Activated B cell treated with CpG ODN at 0.5 μM for 24 hours (primary cell): ENCODE measurements at places on chromosomes 5 and 9. TPM values are rescaled to one million over a fixed set of nuclear protein-coding genes. Genes with fewer than 3 reads are reported as not detected.
A peak's percentile ranks its signal among the peaks of the same experiment; 100 is the strongest.

DNAJC18 gene
- total RNA-seq: 9.1 and 9.6 TPM in 2 replicates

- DNase-seq: no peak
- H3K4me3 ChIP-seq: peak overlapping the region; percentile 56
- peaks cover 18% of the 10 kb centered on the region for H3K4me1 ChIP-seq
- H3K27me3 ChIP-seq: no peaks in the 10 kb centered on the region
- no peaks in the 10 kb centered on the region for H3K36me3 ChIP-seq
- peak overlapping the region; percentile 68 for H3K27ac ChIP-seq
Measured at GRCh38 chr5:83011985-83012384, 65.2 kb downstream of the TMEM167A start.

DNA sequence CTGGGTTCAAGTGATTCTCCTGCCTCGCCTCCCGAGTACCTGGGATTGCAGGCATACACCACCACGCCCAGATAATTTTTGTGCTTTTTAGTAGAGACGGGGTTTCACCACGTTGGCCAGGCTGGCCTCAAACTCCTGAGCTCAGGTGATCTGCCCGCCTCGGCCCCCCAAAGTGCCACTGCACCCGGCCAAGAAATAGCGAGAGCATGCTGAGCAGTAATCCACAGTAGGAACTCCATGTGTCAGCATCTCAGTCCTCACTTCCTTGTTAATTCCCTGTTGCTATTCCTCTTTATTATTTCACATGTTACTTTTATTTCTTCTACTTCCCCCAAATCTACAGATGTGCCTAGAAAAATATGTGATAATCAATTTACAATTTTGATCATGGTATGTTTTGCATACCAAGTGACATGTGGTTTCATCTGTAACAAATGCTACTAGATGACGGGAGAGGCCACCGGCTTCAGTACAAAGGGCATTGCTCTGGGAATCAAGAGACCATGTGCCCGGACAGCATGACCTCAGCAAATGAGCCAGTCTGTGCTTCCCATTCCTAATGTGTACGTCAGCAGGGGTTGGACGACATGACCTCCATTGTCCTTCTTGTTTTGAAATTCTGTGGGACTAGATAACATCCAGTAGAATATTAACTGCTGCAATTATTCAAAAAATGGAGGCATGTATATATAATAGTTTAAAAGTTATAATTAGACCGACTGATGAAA lies 61.6 kb downstream of the FNBP1 start:
- no peaks in the 10 kb centered on the region for H3K27me3 ChIP-seq
- H3K36me3 ChIP-seq: peaks cover 70% of the 10 kb centered on the region
- no peak for DNase-seq
- H3K4me3 ChIP-seq: no peak overlapping the region
- H3K4me1 ChIP-seq: peaks cover 68% of the 10 kb centered on the region

OLFML2A gene
- 0.73 and 0.78 TPM in 2 replicates for total RNA-seq

- H3K36me3 ChIP-seq: no peaks in the 10 kb centered on the region
- H3K4me3 ChIP-seq: no peak overlapping the region
- no peaks in the 10 kb centered on the region for H3K27me3 ChIP-seq
- no peak overlapping the region for H3K27ac ChIP-seq
- H3K4me1 ChIP-seq: no peaks in the 10 kb centered on the region
Measured at GRCh38 chr5:122093415-122094180, 15.5 kb upstream of the LOX start.

GRCh38 chr9:72254901-72255545 lies 105.8 kb downstream of the GDA start:
- H3K36me3 ChIP-seq: no peaks in the 10 kb centered on the region
- DNase-seq: no peak
- no peaks in the 10 kb centered on the region for H3K4me1 ChIP-seq
- no peak overlapping the region for H3K27ac ChIP-seq
- H3K4me3 ChIP-seq: no peak overlapping the region
- H3K27me3 ChIP-seq: peaks cover 15% of the 10 kb centered on the region

MCTP1 gene
- 0.86 and 1.9 TPM in 2 replicates for total RNA-seq

SPINK13 gene
- not detected in 2 replicates for total RNA-seq

- no peak for DNase-seq
- peak overlapping the region; percentile 51 for H3K27ac ChIP-seq
- peaks cover 25% of the 10 kb centered on the region for H3K4me1 ChIP-seq
- no peaks in the 10 kb centered on the region for H3K27me3 ChIP-seq
- peaks cover 58% of the 10 kb centered on the region for H3K36me3 ChIP-seq
Measured at GRCh38 chr5:110751902-110752762, 13.3 kb downstream of the SLC25A46 start.

DNA sequence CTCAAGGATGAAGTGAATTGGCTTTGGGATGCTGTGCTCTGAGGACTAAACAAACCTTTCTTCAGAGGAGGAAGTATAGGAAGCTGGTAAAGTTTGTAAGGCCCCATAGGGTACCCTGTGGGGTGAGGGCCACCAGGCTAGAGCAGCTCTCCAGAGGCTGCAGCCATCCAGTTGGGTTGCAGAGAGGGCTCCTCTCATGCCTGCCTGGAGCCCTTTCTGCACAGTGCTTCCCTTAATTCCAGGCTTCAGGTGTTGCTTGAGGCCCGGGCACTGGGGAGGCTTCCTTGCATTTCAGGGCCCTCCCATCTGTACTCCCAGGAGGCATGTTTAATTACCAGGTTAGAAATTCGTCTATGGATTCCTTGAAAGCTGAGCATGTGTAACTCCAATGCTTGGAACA lies 95.3 kb upstream of the FSTL4 start:
- peaks cover 7% of the 10 kb centered on the region for H3K27me3 ChIP-seq
- H3K36me3 ChIP-seq: no peaks in the 10 kb centered on the region
- DNase-seq: no peak
- H3K4me1 ChIP-seq: no peaks in the 10 kb centered on the region
- H3K4me3 ChIP-seq: no peak overlapping the region

GRCh38 chr5:6752782-6753181 lies 39.5 kb downstream of the TENT4A start:
- no peak overlapping the region for H3K4me3 ChIP-seq
- H3K36me3 ChIP-seq: peaks cover 89% of the 10 kb centered on the region
- H3K27me3 ChIP-seq: no peaks in the 10 kb centered on the region
- no peak overlapping the region for H3K27ac ChIP-seq

SGCD gene
- total RNA-seq: not detected in 2 replicates

DNA sequence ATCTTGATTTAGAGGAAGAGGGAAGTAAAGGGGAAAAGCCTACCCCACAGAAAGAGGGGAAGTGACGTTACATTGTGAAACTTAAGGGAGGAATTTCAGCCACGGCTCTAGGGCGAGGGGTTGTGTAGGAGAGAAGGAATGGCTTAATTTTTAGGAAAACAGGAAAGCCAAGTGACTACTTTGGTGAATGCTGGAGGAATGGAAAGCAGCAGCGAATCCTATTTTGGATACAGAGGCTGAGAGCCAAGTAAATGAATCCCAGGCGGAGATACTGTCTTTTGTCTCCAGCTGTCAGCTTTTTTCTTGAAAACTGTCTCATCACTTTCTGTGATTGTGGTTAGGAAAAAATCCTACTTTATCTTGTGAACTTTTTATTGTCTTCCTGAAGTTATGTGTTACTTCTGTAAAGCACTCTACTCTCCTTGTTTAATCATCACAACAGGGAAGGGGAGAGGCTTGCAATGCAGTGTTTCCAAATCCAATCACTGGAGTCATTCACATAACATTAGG lies 188.4 kb downstream of the TSSK1B start:
- peaks cover 17% of the 10 kb centered on the region for H3K27me3 ChIP-seq
- H3K36me3 ChIP-seq: no peaks in the 10 kb centered on the region
- DNase-seq: no peak
- H3K27ac ChIP-seq: no peak overlapping the region
- H3K4me1 ChIP-seq: no peaks in the 10 kb centered on the region
- H3K4me3 ChIP-seq: no peak overlapping the region

DNA sequence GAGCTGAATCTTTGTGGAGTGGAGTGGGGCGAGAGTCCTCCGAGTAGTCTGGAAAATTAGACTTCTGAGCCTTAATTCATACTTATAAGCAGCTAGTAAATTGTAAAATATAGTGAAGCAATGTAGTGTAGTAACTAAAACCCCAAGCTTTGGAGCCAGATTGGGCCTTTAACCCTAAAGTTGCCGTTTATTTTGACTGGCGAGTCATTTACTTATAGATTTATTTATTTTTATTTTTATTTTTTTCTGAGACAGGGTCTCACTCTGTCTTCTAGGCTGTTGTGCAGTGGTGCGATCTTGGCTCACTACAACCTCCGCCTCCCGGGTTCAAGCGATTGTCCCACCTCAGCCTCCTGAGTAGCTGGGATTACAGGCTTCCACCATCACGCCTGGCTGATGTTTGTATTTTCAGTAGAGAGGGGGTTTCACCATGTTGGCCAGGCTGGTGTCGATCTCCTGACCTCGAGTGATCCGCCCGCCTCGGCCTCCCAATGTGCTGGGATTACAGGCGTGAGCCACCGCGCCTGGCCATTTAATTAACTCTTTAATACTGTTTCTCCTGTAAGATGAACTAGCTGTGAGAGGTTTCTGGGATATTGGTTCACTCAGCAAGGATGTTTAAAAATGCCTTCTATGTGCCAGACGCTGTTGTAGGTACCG lies 687 bp upstream of the RPS23 start:
- no peak for DNase-seq
- peaks cover 43% of the 10 kb centered on the region for H3K36me3 ChIP-seq
- peak overlapping the region; percentile 96 for H3K4me3 ChIP-seq
- H3K4me1 ChIP-seq: peaks cover 39% of the 10 kb centered on the region

RAD1 gene
- total RNA-seq: 20.2 and 24.4 TPM in 2 replicates

ZNF608 gene
- 20.7 and 22.0 TPM in 2 replicates for total RNA-seq

ACOT12 gene
- total RNA-seq: not detected in 2 replicates

GRCh38 chr5:13108265-13108664 lies 836.2 kb downstream of the DNAH5 start:
- no peak for DNase-seq
- H3K4me3 ChIP-seq: no peak overlapping the region
- H3K27me3 ChIP-seq: no peaks in the 10 kb centered on the region
- no peak overlapping the region for H3K27ac ChIP-seq

KIAA0825 gene
- 1.4 and 2.3 TPM in 2 replicates for total RNA-seq

GRCh38 chr5:150219861-150220260 lies 30.0 kb downstream of the SLC6A7 start:
- DNase-seq: no peak
- no peaks in the 10 kb centered on the region for H3K36me3 ChIP-seq
- no peak overlapping the region for H3K27ac ChIP-seq
- H3K27me3 ChIP-seq: peaks cover 15% of the 10 kb centered on the region

DNA sequence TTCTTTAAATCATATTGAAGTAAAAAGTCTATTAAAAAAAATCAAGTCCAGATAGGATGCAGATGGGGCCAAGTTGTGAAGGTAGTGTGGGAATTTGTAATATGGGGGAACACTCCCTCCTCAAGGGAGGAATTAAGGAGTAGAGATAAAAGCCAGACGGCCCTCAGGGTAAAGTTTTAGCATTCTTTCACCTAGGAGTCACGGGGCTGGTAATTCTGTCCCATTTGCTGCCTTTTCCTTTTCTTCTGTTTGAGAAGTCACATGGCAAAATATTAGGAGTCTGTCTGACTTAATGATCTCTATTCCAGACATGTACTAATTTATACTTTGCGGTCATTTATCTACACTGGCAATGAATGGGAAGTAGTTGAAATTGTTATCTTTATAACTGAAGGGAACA lies 61.9 kb downstream of the SNX24 start:
- H3K27me3 ChIP-seq: no peaks in the 10 kb centered on the region
- H3K36me3 ChIP-seq: no peaks in the 10 kb centered on the region
- DNase-seq: no peak
- H3K27ac ChIP-seq: no peak overlapping the region

AIF1L gene
- not detected in 2 replicates for total RNA-seq

GRCh38 chr5:91114658-91115057 lies 268.5 kb downstream of the ARRDC3 start:
- DNase-seq: no peak
- no peaks in the 10 kb centered on the region for H3K4me1 ChIP-seq
- H3K27me3 ChIP-seq: peaks cover 11% of the 10 kb centered on the region
- no peaks in the 10 kb centered on the region for H3K36me3 ChIP-seq
- no peak overlapping the region for H3K27ac ChIP-seq

- H3K27me3 ChIP-seq: no peaks in the 10 kb centered on the region
- no peak overlapping the region for H3K4me3 ChIP-seq
- peaks cover 60% of the 10 kb centered on the region for H3K4me1 ChIP-seq
- DNase-seq: no peak
Measured at GRCh38 chr5:98934546-98934945, 5.7 kb upstream of the CHD1 start.

DNA sequence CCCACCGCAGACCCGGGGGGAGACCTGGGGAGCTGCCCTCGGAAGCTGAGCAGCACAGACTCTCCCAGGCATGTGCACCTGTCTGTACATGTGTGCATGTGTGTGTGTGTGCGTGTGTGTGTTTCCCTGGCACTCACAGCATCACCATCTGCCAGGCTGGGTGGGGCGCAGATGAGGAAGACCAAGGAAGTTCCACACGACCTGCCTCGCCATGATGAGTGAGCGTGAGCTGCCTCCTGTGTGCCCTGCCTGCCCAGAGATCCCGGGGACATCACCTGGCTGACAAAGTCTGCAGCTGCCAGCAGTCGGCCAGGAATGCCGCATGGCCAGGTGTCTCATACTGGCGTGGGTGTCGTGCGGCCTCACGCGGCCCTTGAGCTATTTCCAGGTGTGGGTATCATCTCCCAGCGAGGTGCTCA lies 4.0 kb upstream of the GPSM1 start:
- no peaks in the 10 kb centered on the region for H3K36me3 ChIP-seq
- H3K4me3 ChIP-seq: no peak overlapping the region
- H3K27ac ChIP-seq: no peak overlapping the region
- H3K4me1 ChIP-seq: peaks cover 7% of the 10 kb centered on the region
- DNase-seq: no peak

FRMD3 gene
- total RNA-seq: 0.91 and 1.3 TPM in 2 replicates

DNA sequence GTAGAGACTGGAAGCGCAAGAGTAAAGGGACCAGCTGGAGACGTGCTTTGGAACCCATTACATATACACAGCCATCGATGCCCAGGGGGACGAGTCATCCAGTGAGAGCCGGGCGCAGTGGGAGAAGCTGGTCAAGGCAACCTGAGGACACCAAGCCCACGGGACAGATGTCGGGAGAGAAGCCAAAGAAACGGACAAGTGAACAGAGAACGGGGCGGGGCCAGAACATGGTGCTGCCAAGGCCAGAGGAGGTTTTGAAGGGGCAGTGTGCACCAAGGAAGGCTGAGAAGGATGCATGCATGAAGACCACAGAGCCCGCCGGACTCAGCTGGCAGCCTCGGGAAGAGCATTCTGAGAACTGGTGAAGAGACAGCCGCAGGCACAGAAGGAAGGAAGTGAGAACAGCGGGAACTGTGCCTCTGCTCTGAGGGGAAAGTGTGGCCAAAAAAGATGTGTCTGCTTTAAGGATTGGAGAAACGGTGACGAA lies 20.3 kb downstream of the CAMSAP1 start:
- H3K27ac ChIP-seq: peak overlapping the region; percentile 64
- H3K27me3 ChIP-seq: no peaks in the 10 kb centered on the region
- H3K36me3 ChIP-seq: peaks cover 8% of the 10 kb centered on the region
- H3K4me3 ChIP-seq: peak overlapping the region; percentile 77
- DNase-seq: no peak

DNA sequence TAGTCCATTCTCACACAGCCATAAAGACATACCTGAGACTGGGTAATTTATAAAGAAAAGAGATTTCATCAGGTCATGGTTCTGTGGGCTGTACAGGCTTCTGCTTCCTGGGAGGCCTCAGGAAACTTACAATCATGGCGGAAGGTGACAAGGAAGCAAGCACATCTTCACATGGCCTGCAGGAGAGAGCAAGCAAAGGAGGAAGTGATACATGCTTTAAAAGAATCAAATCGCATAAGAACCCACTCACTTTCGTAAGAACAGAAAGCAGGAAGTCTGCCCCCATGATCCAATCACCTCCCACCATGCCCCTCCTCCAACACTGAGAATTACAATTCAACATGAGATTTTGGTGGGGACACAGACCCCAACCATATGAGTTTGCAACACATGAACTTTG lies 5.1 kb upstream of the FBXO38 start:
- no peak for DNase-seq
- no peaks in the 10 kb centered on the region for H3K27me3 ChIP-seq
- H3K4me1 ChIP-seq: peaks cover 11% of the 10 kb centered on the region
- no peak overlapping the region for H3K27ac ChIP-seq

PDGFRB gene
- total RNA-seq: 0.51 and 1.8 TPM in 2 replicates

- no peak overlapping the region for H3K27ac ChIP-seq
- H3K27me3 ChIP-seq: peaks cover 8% of the 10 kb centered on the region
- H3K4me3 ChIP-seq: no peak overlapping the region
Measured at GRCh38 chr5:109907189-109907588, 217.5 kb downstream of the MAN2A1 start.
